Kidney epithelial cell (primary cell): ENCODE measurements at places on chromosomes 12 and 14. TPM values are rescaled to one million over a fixed set of nuclear protein-coding genes. Genes with fewer than 3 reads are reported as not detected.

GRCh38 chr14:64855721-64856528 is 23.8 kb downstream of the SPTB start:
- no peak for DNase-seq

GRCh38 chr12:67925552-67925951 is 63.7 kb upstream of the IFNG-AS1 start:
- no peak for DNase-seq

DNA sequence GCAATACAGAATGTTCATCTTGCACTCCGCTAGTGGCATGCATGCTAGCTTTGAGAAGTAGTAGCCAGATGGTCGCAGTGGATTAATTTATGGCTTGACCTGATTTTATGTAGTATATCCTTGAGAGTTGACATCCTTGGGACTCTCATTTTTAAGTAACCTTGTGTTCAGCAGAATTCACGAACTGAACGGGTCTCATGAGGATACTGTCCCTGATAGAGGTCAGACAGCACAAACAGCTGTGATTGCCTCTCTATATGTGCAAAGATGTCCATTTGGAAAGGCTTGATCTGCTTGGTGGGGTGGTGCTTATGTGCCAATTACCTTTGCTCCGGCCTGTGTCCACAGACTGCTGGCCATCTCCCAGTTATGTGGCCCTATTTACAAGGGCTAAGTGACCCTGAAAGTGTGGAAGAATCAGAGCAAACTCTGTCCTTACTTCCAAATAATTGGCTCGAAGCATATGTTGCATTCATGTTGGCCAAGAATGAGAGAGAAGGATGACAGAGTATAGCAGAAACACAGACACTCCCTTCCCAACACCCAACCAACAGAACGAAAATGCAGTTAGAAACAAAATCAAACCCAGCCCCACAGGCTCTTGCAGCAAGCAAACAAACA is 167.1 kb downstream of the CRADD start:
- no peak for DNase-seq

GRCh38 chr12:109994401-109995175 is 1.6 kb downstream of the GIT2 start:
- no peak for DNase-seq

DNA sequence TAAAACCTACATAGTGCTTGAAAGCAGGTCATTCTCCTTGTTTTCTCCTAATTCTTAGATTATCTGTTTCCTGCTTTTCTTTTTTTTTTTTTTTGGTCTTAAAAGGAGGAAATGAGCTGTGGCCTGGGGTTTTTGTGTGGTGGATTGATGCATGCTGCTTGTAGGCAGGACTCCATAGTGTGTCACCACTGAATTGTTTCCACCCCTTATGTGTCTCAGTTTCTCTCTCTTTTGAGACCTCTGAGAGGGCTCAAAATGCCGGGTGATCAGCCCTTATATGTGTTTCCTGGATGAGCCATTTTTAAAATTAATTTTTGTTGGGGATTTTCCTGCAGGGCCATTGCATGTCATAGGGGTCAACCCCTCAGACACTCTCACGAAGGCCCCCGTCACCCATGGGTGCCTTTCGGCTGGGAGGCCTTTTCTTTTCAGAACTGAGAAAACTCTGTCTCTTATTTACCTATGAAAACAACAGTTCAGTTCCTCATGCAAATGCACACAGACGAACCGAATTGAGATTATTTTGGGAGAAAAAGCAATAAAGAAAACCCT is 32.0 kb upstream of the LRRK2 start:
- no peak for DNase-seq

GRCh38 chr12:102962986-102963385 is 5.5 kb downstream of the ASCL1 start:
- DNase-seq, result no peak

DNA sequence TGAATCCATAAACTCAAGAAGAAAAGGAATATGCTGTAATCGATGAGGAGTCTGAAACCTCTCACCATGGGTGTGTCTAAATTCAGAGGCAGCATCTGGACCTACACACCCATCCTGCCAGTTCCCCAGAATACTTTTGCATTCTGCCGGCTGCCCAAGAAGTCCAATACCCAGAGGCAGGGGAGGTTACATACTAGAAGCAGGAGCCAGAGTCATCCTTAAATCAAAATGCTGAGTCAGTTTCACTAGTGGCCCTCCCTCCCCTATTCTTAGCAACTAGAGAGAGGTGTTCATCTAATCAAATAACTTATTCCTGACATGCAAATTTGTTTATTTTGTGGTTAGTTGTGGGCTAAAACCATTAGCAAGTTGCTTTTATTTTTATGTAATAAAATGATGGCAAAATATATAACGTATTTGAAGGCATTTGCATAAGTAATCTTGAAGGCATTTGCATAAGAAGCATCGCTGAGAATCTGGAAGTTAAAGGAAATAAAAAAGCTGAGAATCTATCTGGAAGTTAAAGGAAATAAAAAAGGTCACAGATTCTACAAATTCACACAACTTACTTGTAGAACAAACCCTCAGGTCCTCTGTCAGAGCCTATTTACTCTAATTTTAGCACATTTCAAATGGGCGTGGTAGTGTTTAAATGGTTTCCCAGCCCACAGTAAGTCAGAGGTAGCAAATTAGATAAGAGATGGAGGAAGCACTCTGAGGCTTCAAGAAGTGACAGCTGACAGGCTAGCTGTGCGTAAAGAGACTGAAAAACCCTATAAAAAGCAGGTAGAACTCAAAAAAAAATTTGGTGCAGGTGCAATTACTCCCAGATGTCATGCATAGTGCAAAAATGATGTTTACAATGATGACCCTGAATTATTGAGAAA is 7.8 kb downstream of the BHLHE41 start:
- DNase-seq, result no peak

DNA sequence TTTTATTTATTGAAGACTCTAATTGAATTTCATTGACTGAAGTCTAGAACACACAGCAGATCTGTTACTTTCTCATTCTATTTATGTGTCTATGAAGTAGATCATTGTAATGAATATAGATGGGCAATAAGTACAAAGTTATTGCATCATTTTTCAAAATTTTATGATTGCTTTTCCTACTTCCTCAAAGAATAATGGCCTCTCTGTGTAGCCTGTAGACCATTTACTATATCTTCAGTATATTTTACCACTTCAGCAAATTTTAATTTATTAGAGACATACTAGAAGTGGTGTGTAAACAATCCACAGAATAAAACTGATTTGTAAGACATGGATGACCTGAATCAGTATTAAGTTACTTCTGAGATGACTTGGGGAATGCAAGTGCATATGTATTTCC is 291.7 kb upstream of the FAR2 start:
- no peak for DNase-seq

DNA sequence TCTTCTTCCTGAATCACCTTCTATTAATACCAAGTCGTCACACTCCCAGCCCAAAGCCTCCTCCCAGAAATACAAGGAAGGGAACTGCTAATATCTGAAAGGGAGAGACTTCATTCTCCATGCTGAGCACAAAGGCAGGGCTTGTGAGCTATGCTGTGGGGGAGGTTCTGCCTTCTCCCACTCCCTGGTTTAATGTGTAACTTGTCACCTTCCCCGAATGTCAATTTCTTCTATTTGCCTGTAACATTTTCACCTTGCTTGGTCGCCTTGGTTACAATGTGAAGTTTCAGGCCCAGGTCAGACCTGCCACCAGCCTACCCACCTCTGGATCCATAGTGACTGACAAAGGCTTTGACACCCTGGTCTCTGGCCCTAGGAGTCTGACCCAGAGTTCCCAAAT is 82.0 kb upstream of the ESRRB start:
- no peak for DNase-seq

- DNase-seq, result no peak
Measured at GRCh38 chr12:130651188-130651959, 64.7 kb downstream of the RIMBP2 start.

GRCh38 chr14:54435500-54435981 is 5.6 kb downstream of the CNIH1 start:
- no peak for DNase-seq

GRCh38 chr12:64077922-64078321 is 144.2 kb downstream of the KICS2 start:
- DNase-seq, result no peak

GRCh38 chr12:119727600-119728443 is 59.9 kb downstream of the PRKAB1 start:
- no peak for DNase-seq

GRCh38 chr12:69873429-69873828 is 48.4 kb downstream of the MYRFL start:
- no peak for DNase-seq

- no peak for DNase-seq
Measured at GRCh38 chr12:124452576-124453331, 114.7 kb downstream of the NCOR2 start.

GRCh38 chr12:10293570-10294227 is 14.0 kb upstream of the KLRD1 start:
- DNase-seq, result no peak

Gene PZP
- not detected in 2 replicates for total RNA-seq

Gene SYNDIG1L
- total RNA-seq, result not detected in 2 replicates

Gene ADSS1
- 3.4 and 10.3 TPM in 2 replicates for total RNA-seq

Gene RPGRIP1
- total RNA-seq, result not detected in 2 replicates

Gene MAPK1IP1L
- 114 and 147 TPM in 2 replicates for total RNA-seq

Gene KRT78
- total RNA-seq, result not detected in 2 replicates

Gene PLD4
- total RNA-seq, result 0.04 and 0.68 TPM in 2 replicates

Gene FAM222A
- total RNA-seq, result 0.58 and 1.1 TPM in 2 replicates

Gene AKAP5
- total RNA-seq, result 1.2 and 1.5 TPM in 2 replicates
